ENCODE measurements at places on chromosomes 12 and 14. TPM values are rescaled to one million over a fixed set of nuclear protein-coding genes. Genes with fewer than 3 reads are reported as not detected.

Gene EIF2S3B
- 0.30 TPM for total RNA-seq

Gene TAS2R9
- not detected for total RNA-seq

Gene ETNK1
- 15.0 TPM for total RNA-seq

Gene TIGAR
- 6.1 TPM for total RNA-seq
